ENCODE measurements at places on chromosomes 12 and 14. TPM values are rescaled to one million over a fixed set of nuclear protein-coding genes. Genes with fewer than 3 reads are reported as not detected.

- H3K36me3 ChIP-seq = peaks cover 3% of the 10 kb centered on the region
- H3K4me3 ChIP-seq = no peak overlapping the region
- H3K27ac ChIP-seq = peak overlapping the region; percentile 6
- DNase-seq = peak; percentile 31
These were observed 12.4 kb downstream of the TECPR2 start for GRCh38 chr14:102375119-102375518.

DNA sequence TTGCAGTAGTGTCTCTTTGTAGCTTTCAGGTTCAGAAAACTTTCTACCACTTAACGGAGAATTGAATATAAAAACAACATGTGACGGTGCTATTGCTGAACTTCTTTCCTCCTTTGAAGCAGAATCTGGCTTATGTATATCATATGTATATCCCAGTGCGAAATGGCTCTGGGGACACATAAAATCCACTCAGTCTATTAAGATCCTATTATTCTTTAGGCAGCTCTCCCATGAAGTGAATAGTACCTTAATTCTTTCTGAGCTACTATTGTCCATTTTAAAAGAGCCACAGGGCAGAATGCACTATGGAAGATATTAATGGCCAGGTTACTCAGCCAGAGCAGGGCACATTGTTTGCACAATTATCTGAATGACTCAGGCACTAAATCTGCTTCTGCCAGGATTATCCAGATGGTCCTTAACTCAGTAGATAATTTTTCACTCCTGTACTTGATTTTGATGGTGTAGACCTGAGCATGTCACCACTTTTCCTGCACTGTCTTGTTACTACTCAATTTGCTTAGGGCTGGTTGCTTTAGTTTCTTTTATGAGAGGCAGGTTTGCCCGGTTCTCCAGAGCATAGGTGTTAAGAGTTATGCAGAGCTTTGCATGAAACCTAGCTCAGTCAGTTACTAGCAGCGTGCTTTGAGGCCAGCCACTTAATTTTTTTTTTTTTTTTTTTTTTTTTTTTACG lies 5.5 kb downstream of the CNTN1 start:
- H3K27ac ChIP-seq = no peak overlapping the region
- no peak for DNase-seq
- H3K4me1 ChIP-seq = no peaks in the 10 kb centered on the region
- peaks cover 17% of the 10 kb centered on the region for H3K27me3 ChIP-seq

- DNase-seq = no peak
- no peaks in the 10 kb centered on the region for H3K36me3 ChIP-seq
- H3K4me1 ChIP-seq = no peaks in the 10 kb centered on the region
- H3K4me3 ChIP-seq = no peak overlapping the region
These were observed 100.4 kb downstream of the TTC6 start for GRCh38 chr14:37695866-37696265.

DNA sequence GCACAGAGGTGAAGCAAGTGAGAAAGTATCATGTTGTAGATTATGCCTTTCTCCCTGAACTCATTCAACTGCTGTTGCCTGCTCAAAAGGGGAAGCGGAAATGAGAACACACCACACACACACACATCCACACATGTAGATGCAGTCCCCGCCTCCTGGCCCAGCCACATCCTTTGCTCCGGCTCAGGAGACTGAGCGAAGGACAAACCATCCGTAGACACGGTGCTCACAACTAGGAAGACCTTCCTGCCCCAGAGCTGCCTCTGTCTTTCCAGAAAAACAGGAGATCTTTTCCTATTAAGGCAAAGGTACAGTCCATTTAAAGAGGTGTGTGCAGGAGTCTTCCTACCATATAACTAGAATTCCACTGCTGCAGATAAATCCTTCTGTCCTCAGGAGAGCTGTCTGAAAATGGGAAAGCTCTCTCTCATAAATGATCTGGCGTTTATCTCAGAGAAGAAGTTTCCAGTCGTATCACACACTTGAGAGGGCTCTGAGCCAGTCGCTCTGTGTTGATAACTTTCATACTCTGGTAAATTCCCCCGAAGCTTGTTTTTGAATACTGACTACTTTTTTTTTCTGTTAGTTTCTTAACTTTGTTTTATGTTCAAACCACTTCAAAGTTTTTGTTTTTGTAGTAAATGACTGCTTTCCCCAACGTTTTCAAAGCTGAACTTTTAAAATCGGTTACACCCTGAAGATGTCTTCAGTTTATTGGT lies at the start of gene TESPA1:
TSS of gene TESPA1 (minus strand) at position 105 of the 719 bp plus-strand sequence. CDS start 10,200 bp downstream, outside the sequence.
- peaks cover 23% of the 10 kb centered on the region for H3K36me3 ChIP-seq
- H3K27me3 ChIP-seq = no peaks in the 10 kb centered on the region
- H3K27ac ChIP-seq = peak within 1 kb of the TSS; percentile 89
- peak; percentile 94 for DNase-seq

DNA sequence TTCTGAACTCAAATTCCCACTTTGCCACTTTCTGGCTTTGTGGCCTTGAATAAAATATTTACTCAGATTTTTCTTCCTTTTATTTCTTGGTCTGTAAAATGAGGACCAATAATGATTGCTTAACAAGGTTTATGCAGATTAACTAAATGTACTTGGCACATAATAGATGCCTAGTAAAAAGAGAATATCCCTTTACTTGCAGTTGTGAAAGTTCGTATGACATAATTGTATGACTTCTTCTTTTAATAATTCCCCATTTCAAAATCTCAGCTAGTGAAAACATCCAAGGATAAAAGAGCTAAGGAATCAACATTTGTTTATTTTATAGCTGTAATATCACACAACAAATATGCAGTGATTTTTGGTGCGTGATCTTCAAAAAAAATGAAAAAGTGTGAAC lies 215.6 kb upstream of the ATP2B1 start:
- H3K4me1 ChIP-seq = peaks cover 6% of the 10 kb centered on the region
- H3K36me3 ChIP-seq = no peaks in the 10 kb centered on the region
- no peak overlapping the region for H3K4me3 ChIP-seq
- no peaks in the 10 kb centered on the region for H3K27me3 ChIP-seq
- DNase-seq = no peak

DNA sequence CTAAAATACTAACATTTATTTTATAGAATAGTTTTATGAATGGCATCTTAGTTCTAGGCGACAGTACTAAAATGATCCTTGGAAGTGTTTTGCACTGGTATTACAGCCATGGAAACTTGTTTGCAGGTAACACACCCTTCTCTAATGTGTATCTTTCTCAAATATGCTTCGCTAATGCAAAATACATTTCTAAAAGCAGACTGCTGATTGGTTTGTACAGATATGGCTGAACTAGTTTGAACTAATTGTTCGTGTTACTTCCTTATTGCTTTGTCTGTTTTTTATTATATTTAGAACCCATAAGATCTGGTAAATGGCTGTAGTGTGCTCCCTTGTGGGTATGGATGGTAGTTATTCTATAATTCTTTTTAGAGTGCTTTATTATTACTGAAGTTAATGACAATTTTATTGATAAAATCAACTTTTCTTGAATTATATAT lies 53.0 kb downstream of the ATF7IP start:
- peak overlapping the region; percentile 21 for H3K4me3 ChIP-seq
- H3K27me3 ChIP-seq = no peaks in the 10 kb centered on the region
- peaks cover 30% of the 10 kb centered on the region for H3K36me3 ChIP-seq
- peaks cover 59% of the 10 kb centered on the region for H3K4me1 ChIP-seq

DNA sequence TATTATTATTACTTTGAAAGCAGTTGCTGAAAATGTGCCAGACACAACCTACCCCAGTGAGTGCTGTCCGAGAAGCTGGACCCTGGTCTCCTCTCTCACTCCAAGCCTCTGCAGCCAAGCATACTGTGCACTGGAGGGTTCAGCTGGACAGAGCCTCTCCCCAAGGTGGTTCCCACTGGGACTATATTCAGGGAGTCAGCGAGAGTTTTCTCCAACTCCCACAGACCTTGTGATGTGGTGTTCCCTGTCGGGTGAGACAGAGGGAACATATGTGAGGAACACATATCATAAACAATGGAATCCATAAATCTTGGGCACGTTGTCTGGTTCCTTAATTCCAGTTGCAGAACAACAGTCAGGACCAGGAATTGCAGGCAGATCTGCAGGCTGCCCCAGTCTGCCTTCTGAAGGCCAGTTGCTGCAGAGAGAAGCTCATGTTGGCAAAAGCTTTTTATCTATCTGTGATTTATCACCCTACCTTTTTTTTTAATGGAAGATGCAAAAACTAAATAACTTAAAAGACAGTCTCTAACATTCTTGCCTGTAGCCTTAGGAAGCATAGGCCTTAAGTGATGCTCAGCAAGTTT lies 619.8 kb upstream of the TBX3 start:
- H3K36me3 ChIP-seq = no peaks in the 10 kb centered on the region
- DNase-seq = no peak
- no peak overlapping the region for H3K27ac ChIP-seq

- H3K4me1 ChIP-seq = no peaks in the 10 kb centered on the region
- no peak for DNase-seq
- H3K4me3 ChIP-seq = no peak overlapping the region
- no peaks in the 10 kb centered on the region for H3K27me3 ChIP-seq
These were observed 96.3 kb downstream of the PTPN11 start for GRCh38 chr12:112514926-112515642.

GRCh38 chr12:18045446-18045992 lies 44.5 kb downstream of the RERGL start:
- H3K27me3 ChIP-seq = no peaks in the 10 kb centered on the region
- H3K36me3 ChIP-seq = no peaks in the 10 kb centered on the region
- no peak overlapping the region for H3K27ac ChIP-seq
- H3K4me3 ChIP-seq = no peak overlapping the region
- DNase-seq = no peak

- no peak for DNase-seq
- H3K27me3 ChIP-seq = no peaks in the 10 kb centered on the region
- H3K27ac ChIP-seq = no peak overlapping the region
- peaks cover 34% of the 10 kb centered on the region for H3K4me1 ChIP-seq
- H3K4me3 ChIP-seq = no peak overlapping the region
These were observed 7.0 kb upstream of the RASSF3 start for GRCh38 chr12:64603183-64603841.

The TMTC1 gene
- total RNA-seq = not detected

The CIDEB gene
- total RNA-seq = 15.1 TPM

The GARIN6 gene
- total RNA-seq = not detected

The RASSF8 gene
- 0.81 TPM for total RNA-seq

The SPIC gene
- not detected for total RNA-seq

The SERPINA10 gene
- not detected for total RNA-seq

The HHIPL1 gene
- total RNA-seq = 0.15 TPM

The KLHL33 gene
- total RNA-seq = 0.07 TPM

Measured in activated naive CD4-positive, alpha-beta T cell treated with anti-CD3 and anti-CD28 coated beads for 36 hours (primary cell).